ENCODE measurements at places on chromosomes 12 and 14.

DNA sequence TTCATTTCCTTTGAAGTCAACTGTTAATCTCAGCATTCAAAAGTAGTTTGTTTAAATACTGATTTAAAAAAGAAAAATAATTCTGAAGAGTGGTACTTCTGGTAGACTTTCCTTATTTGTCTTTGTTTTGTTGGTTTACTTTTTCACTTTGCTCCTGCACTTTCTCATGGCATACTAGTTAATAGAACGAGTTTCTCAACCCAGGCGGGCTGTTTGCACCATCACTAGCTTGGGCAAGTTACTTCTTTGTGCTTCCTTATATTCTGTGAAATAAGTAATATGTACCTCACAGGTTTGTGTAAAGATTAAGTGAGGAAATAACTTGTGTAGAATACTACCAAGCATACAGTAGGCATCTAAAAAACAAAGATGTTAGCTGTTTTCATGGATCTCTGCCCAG lies 45.5 kb downstream of the SLC38A6 start:
- DNase-seq, result no peak

- no peak for DNase-seq
These were observed 73.3 kb downstream of the ASCL4 start for GRCh38 chr12:107847830-107848229.

- peak; percentile 58 for DNase-seq
These were observed 170.6 kb upstream of the PWP1 start for GRCh38 chr12:107514887-107515445.

- no peak for DNase-seq
These were observed 7.4 kb downstream of the INHBC start for GRCh38 chr12:57441846-57442427.

- DNase-seq, result peak; percentile 83
These were observed 83.5 kb downstream of the SAMD4A start for GRCh38 chr14:54650331-54650958.

GRCh38 chr12:96311191-96311590 lies 89.0 kb downstream of the CDK17 start:
- no peak for DNase-seq

- peak; percentile 38 for DNase-seq
These were observed 57.6 kb upstream of the OTOGL start for GRCh38 chr12:80041692-80042091.

DNA sequence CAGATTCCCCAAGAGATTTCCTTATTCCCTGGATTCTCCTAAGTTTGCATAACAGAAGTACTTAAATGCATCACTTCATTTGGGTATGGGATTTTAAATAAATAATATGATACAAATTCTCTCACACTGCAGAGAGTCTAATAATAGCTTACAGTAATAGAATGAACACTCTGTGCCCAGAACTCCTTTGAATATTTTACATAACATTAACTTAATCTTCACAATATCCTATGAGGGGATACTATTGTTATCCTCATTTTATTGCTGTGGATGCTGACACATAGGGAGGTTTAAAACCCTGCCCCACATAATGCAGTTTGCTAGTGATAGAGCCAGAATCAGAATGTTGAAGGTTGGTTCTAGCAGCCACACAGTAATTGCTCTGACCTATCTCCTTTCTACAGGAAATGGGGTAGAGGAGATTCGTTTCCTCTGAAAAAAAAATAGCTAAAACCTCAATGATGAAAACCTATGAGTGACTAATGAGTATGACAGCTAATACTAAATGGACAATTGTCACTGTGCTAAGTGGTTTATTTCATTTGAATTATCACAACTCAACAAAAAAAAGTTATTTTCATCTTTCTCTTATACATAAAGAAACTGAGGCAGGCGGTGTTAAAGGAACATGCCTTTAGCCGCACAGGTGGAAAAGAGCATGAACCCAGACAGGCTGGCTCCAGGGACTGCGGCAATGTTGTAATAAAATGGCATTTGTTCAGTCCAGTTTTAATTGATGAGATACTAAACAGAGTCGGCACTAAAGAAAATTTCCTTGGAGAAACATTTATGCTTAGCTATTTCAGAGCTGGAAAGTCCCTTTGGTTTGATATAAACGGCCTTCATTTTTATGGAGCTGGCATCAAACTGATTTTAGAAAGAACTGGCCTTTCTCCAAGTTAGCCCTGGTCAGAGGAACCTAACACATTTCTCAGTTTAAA lies 880.9 kb downstream of the NRXN3 start:
- no peak for DNase-seq

DNA sequence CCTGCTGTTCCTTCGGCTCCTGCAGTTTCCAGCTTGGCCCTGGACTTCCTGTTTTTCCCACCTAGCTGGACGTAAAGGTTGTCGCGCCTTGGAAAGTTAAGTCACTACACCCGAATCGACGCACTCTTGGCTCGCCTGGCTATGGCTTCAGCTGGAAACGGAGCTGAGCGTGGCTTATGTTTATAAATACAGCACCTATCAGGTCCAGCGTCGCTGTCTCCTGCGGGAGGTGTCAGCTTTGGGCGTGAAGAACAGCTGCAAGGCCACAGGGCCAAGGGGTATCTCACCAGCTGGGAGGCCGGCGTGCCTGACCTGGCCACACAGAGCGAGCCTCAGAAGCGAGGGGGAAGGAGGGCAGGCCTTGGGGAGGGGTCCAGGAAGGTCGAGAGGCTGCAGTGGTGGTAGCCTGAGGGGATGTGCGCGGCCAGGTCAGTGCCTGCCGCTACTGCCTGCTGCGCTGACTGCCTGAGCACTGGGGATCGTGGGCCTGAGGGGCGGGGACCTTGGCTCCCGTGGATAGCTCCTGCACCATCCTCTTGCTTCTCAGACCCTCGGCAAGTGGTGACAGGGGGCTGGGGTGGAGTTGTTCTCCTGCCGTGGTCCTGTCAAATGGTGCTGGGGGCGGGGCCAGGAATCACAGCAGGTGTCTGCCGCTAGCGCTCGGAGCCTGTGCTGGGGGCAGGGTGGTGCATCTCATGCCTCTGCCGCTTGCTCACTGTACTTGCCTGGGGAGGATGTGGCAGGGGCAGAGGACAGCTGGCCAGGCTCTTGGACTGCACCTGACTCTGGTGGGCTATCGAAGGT lies 12.5 kb downstream of the PACS2 start:
- no peak for DNase-seq

DNA sequence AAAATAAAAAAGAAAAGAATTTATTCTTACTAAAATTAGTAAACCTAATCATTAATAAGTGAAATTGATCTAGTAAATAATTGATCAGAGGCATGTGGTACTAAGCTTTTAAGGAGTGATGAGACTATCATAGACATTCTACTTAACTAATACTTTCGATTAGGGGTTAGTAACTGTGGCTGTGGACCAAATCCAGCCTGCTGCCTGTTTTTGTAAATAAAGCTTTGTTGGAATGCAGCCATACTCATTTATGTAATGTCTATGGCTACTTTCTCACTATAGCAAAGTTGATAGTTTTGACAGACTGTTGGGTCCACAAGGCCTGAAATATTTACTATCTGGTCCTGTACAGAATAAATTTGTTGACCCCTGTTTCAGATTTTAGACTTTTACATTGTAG lies 63.2 kb downstream of the PLEKHA5 start:
- no peak for DNase-seq

- no peak for DNase-seq
These were observed 7.0 kb upstream of the CEBPE start for GRCh38 chr14:23125933-23126524.

GRCh38 chr14:56555921-56556570 lies 23.6 kb upstream of the TMEM260 start:
- no peak for DNase-seq

DNA sequence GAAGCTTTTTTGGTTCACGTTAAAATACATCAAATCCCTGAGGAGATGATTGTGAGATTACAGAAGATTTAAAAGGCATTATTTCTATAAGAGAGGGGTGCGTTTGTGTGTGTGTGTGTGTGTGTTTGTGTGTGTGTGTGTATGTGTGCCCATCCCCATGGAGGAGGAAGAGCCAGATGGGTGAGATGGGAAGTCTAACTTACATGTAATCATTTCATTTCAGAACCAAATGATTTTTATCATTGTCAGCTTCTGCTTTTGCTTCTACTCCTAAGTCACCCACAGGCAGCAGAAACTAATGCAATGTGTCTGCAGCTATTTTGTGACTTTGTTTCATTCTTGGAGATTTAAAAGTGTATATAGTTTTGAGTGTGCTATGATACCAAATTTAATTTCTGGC lies 68.7 kb downstream of the SLC4A8 start:
- no peak for DNase-seq

DNA sequence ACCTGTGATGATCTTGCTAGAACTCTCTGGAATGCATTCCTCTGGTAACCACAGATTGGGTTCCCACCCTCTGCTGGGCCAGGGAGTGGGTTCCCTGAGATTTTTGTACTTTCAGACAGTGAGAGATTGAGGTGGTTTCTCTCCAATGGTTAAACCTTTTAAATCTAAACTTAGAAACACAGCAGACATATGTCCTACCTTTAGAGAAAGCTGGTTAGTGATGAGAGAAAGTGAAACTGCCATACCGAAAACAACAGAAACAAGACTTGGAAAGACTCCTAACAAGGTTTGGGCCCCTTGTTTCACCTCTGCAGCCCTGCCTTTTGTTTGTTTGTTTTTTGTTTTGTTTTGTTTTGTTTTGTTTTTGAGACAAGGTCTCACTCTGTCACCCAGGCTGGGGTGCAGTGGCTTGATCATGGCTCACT lies 9.7 kb upstream of the SGPP1 start:
- no peak for DNase-seq

DNA sequence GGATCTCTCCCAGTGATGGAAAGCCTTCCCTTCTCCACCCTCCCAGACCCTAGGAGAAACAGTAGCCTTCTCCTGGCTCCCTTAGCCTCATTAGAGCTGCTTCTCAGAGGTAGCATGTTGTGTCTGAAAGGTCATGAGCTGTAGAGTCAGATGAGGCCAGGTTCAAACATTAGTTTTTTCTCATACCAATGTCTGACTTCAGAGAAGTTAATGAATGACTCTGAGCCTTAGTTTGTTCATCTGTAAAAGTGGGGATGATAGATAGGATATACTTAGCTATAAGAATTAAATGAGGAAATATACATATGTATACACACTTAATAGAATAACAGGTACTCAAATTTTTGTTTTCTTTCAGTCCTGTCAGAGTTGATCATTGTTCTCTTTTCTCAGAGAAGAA lies 523 bp downstream of the SLC6A13 start:
- DNase-seq, result no peak

- no peak for DNase-seq
These were observed 27.8 kb downstream of the KCNA5 start for GRCh38 chr12:5071496-5071895.

- no peak for DNase-seq
These were observed 3.6 kb upstream of the SLC7A8 start for GRCh38 chr14:23186913-23187654.

DNA sequence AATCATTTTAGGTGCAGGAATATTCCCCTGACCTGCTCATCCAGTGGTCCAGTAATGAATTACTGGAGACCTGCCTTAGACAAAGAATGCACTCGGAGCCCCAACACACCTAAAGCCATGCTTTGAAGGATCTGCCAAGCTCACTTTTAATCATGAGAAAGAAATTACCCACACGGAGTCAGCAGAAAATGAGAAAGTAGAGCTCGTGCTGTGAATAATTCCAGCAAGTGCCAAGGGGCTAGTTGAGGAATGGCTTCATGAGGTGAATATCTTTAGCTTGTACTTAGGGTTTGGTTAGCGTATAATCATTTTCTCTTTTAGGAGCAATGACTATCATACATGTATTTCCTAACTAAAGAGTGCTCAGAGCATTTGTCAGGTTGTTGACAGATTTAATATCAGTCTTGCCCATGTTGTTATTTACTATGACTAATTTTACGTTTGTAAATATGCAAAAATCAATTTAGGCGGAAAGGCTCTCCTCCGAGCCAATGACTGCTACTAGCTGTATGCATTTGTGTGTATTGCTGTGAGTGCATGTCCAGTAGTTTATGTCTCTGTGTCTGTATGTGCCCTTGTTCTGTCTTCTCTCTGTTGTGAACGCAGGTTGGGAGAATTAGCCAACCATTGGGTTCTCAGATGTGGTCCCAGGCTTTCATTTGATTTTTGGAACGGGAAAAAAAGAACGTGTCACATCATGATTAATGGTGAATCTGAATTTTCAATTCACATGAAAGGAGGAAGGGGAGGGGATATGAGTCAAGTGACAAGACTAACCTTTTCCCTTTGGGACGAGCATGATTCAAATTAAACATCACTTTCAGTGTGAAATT lies 98.4 kb downstream of the RMST start:
- DNase-seq, result no peak

GRCh38 chr14:21768116-21768874 lies 94.7 kb upstream of the OR4E1 start:
- no peak for DNase-seq

- no peak for DNase-seq
These were observed 580.9 kb downstream of the SOX5 start for GRCh38 chr12:23368590-23368989.

DNA sequence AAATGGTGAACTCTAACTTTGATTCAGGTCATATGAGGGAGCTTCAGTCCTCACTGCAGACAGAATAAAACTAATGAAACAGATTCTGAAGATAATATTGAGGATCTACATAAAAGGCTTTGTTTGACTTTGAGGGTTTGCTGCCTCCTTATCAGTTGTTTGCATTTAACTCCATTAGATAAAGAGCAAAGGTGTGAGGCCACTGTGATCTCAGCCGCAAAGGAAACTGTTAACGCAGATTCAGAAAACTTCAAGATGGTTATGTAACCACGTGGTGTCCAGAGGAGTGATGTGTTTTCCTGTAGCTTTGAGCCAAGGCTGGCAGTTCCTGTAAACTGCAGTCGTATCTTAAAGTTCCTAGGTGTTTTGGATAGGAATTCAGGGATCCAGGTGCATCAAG lies 67.8 kb downstream of the METTL25 start:
- no peak for DNase-seq

- no peak for DNase-seq
These were observed 613 bp downstream of the ARHGEF40 start for GRCh38 chr14:21070610-21071224.

- no peak for DNase-seq
These were observed 796 bp upstream of the POP5 start for GRCh38 chr12:120581998-120582397.

- DNase-seq, result no peak
These were observed 12.1 kb upstream of the LTA4H start for GRCh38 chr12:96047229-96048211.

DNA sequence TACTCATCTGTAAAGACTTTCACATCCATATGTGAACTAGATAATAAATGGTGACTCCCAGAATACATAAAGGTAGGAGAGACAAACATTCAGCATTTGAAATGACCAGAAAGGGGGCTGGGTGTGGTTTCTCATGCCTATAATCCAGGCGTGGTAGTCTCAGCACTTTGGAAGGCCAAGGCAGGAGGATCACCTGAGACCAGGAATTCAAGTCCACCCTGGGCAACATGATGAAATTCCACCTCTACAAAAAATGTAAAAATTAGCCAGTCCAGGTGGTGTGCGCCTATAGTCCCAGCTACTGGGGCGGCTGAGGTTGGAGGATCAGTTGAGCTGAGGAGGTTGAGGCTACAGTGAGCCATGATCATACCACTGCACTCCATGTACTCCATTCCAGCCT lies 4.1 kb upstream of the CS start:
- DNase-seq, result no peak

- DNase-seq, result no peak
These were observed 74.6 kb upstream of the PARP11 start for GRCh38 chr12:3947781-3948180.

All from GM04503 (cell line).